ENCODE measurements at places on chromosomes 7 and 10.

GRCh38 chr7:74263399-74264120, 9.4 kb upstream of the RFC2 start:
- DNase-seq: no peak

DNA sequence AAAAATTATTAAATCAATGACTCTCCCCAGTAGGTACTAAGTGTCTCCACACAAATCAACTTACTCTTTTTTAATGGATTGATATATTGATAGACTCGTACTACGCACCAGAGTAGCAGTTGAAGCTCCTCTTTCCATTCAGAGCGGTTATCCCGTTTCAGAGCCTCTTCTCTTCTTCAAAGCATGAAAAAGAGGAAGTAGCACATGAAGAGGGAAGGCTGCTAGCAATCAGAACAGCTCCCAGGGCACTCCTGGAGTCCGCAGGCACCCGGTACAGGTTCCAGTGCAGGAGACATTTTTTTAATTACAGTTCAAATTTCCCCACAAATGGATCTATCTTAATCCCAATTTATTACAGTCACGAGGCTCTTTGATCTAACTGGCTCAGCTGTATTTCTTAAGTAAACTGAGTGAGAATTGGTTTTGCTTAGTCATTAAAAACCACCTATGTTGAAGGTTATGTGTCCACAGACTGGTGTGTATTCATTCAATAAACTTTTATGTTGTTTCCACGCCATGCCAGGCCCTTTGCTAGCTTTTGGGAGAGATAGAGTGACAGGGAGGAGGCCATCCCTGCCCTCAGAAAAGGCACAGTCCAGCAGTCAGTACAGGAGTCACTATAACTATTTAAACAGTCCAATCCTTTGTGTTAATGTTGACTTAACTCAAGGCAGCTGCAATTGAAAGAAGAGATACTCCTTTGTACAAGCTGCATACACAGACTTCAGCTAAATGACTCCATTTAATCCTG, 32.1 kb upstream of the CALN1 start:
- DNase-seq: no peak

GRCh38 chr10:99057936-99058690, 177.5 kb downstream of the HPSE2 start:
- no peak for DNase-seq

GRCh38 chr10:32454148-32454547, 8.2 kb downstream of the CCDC7 start:
- DNase-seq: no peak

GRCh38 chr7:26081638-26082037, 70.4 kb upstream of the NFE2L3 start:
- no peak for DNase-seq

- no peak for DNase-seq
Measured at GRCh38 chr7:130719541-130719940, 14.5 kb downstream of the KLF14 start.

DNA sequence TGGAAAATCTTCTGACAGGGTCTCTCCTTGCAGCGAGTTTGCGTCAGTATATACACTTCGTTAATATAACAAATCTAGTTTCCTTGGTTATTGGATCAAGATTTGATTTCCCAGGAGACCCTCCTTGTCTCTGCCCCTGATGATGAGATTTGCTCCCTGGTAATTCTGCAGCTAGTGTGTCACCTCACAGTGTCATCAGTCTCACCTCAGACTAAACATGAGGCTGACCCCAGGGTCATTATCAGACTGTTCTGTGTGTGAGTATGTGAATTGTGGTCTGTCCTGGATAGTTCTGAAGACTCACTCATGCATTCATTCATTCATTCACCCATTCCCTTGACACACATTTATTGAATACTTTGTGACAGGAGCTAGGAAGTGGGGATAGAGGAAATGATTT, 138.4 kb upstream of the CTTNBP2 start:
- no peak for DNase-seq

DNA sequence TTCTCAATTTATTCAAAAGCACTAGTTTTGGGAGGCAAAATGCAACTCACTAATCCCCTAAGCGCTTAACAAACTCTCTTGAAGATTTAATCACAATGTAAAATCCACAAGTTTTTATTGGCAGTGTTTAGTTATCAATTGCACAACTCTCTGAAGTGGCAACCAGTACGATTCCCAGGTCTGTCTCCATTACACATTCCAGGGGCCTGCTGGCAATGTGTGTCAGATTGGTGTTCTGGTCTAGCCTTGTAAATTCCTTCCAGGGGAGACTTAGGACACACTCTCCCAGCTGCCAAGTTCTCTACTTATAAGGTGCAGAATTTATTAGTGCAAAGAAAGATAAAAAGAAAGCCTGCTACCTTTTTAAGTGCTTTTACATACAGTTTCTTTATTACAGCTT, 164.7 kb upstream of the HPS1 start:
- DNase-seq: no peak

- no peak for DNase-seq
Measured at GRCh38 chr7:54615-55014, 137.8 kb upstream of the FAM20C start.

GRCh38 chr7:55336540-55336939, 28.6 kb upstream of the LANCL2 start:
- DNase-seq: no peak

GRCh38 chr10:130242513-130242912, 106.3 kb downstream of the GLRX3 start:
- DNase-seq: no peak

All from stimulated activated CD8-positive, alpha-beta memory T cell treated with anti-CD3 and anti-CD28 coated beads, Interleukin-7, amount 100 ng/mL, for 1 hour (primary cell).